Stimulated activated CD4-positive, alpha-beta T cell treated with anti-CD3 and anti-CD28 coated beads, TNF-alpha, amount 100 ng/mL, for 4 hours (primary cell): ENCODE measurements at places on chromosomes 4 and X.

DNA sequence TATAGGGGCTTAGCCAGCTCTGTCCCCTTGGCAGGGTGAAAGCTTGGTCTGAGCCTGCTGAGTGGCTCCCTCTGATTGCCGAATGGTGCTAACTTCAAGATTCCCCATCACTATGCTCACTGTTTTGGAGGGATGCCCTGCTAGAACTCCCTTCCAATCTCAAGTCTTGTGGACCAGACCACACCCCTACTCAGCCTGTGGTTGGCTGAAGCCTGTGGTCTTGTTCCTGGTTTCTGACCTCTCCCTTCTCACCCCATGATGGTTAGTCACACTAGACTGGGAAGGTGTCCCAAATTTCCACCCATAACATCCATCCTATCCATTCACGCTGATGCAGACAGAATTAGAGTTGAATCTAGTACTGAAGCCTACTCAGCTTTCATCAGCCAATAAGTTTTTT is 184.7 kb upstream of the NDP start:
- DNase-seq, result no peak

GRCh38 chr4:14368391-14368790 is 633.9 kb upstream of the CPEB2 start:
- no peak for DNase-seq

GRCh38 chr4:26132858-26133257 is 188.0 kb upstream of the RBPJ start:
- no peak for DNase-seq

DNA sequence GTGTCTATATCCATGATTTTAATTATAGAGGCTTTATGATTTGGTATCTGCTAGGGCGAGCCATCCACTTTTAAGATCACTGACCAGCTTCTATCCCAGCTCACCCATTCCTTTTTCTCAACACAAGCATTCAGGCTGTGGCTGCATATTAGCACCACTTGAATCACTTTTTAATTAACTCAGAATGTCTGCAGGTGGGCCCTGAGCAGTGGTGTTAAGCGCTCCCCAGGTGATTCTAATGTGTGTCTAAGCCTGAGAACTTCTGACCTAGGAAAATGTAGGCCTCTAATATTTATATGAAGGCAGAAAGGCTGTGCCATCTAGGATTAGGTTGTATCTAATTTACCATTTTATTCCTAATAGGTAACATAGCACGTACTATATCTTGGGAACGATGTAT is 19.8 kb upstream of the QRFPR start:
- DNase-seq, result no peak

DNA sequence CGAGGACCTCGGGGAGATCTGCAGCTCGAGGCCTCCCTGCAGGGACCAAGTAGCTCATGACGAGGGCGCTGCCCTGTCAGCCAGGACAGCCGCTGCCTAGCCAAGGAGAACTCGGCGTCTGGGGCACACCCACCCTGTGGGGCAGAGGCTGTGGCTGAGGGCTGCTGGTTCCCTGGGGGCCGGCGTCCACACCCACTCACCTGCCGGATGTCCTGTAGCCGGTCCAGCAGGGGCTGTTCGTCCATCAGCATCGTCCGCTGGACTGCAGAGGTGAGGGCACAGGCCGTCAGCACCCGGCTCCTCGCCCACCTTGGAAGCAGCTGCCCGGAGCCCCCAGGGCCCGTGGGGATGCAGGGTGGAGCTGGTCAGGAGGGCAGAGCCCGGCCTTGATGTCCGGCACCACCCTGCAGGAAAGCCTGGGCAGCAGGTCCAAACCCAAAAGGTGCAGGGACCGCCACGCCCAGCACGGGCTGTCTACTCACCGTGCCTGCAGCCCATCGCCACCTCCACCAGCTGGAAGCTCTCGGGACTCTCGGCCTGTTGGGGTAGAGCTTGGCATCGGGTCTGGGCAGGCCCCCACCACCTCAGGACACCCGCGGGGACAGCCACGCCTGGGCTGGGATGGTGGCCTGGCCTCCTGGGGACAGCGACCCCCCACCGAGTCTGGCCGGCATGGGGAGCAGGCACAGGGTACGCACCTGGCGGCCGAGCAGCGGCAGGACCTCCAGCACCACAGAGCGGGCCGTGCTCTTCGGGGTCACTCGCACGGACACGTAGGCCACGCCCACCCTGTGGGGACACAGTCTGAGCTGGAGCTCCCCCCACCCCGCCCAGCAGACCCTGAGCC is 6.9 kb downstream of the DGKQ start:
- no peak for DNase-seq

- no peak for DNase-seq
Observed at GRCh38 chrX:112641449-112641848, 38.3 kb downstream of the LHFPL1 start.

- no peak for DNase-seq
Observed at GRCh38 chrX:34903316-34903715, 39.3 kb upstream of the FAM47B start.

DNA sequence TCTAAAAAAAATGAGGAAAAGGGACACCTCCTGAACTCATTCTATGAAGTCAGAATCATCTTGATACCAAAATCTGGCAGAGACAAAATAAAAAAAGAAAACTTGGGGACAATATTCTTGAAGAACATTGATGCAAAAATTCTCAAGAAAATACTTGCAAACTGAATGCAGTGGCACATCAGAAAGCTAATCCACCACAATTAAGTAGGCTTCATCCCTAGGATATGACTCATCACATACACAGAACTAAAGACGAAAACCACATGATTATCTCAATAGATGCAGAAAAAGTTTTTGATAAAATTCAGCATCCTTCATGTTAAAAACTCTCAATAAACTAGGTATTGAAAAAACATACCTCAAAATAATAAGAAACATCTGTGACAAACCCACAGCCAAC is 98.3 kb downstream of the FAM47B start:
- no peak for DNase-seq

GRCh38 chr4:62550121-62550520 is 1350.0 kb downstream of the ADGRL3 start:
- DNase-seq, result no peak

- DNase-seq, result no peak
Observed at GRCh38 chr4:129623233-129623875, 527.4 kb downstream of the C4orf33 start.

GRCh38 chr4:155545456-155545855 is 121.2 kb upstream of the GUCY1A1 start:
- no peak for DNase-seq

DNA sequence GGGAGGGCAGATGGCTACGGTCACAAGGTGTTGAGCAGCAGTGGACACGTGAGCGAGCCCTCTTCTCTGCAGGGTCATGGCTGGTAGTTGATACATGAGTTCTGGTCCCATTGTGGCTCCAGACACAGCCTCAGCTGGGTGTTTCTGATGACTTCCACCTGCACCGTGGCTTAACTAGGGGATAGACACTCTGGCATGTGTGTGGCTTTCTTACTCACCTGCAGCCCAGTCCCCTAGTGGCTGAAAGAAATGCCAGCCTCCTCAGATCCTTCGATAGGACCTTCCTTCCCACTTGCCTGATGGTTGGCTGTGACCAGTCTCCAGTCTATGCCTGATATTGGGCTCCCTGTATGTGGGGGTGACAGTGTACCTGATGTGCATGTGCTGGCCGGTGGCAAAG is 5.0 kb downstream of the GPR78 start:
- no peak for DNase-seq

DNA sequence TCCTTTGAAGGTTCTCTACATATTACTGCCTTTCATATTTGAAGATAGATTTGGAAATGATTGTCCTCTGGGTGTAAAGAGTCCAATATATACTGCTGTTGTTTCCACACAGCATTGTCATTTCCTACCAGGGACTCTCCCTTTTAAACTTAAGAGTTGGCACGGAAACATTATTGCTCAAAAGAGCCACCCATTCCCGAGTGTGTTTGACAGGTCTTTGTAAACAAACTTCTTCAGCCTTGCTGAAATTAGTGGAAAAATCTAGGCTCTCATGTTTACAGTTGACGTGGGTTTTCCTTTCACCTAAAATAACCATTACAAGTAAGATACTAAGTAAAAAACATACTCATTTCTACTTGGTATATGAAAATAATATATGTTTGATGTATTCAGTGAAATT is 111.4 kb upstream of the LIMCH1 start:
- DNase-seq, result no peak

DNA sequence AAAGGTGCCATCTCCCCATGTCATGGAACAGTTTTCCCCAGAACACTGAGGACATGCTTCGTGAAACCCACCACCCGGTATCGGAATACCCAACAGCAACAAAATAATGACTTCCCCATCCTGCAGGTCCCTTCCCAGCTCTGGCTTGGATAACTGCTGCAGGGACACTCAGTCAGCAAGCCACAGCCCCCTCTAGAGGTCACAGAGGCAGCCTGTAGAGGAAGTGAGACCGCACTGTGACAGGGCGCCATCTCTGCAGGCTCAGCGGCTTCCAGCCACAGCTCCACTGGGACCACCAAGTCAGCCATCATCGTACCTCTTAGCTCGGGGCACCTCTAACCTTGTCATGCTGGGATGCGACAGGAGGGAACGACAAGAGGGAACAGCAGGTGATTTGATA is 315.9 kb downstream of the LDB2 start:
- no peak for DNase-seq

DNA sequence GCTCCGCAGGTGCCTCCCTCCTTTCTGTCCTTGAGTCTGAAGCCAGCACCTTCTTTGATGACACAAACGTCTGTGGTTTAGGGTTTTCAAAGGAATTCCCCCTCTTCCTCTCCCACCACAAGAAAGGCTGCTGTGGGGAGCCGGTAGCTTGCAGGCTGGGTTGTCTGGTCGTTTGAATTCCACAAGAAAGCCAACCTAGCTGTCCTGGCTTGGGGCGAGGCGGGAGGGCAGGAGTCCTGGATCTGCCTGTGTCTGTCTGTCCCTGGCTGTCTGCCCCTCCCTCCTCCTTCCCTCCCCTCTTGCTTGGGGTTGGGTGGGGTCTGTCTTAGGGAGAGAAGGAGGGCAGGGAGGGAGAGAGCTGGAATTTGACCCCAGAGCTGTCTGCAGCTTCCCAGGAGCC is 56.3 kb downstream of the SHROOM2 start:
- DNase-seq, result no peak

GRCh38 chr4:38687571-38688011 is 23.6 kb downstream of the KLF3 start:
- DNase-seq, result no peak

- no peak for DNase-seq
Observed at GRCh38 chr4:77174426-77174825, 17.4 kb downstream of the CCNG2 start.

- no peak for DNase-seq
Observed at GRCh38 chr4:13888112-13888511, 260.6 kb upstream of the BOD1L1 start.

- no peak for DNase-seq
Observed at GRCh38 chr4:78056265-78057129, 626 bp upstream of the FRAS1 start.

DNA sequence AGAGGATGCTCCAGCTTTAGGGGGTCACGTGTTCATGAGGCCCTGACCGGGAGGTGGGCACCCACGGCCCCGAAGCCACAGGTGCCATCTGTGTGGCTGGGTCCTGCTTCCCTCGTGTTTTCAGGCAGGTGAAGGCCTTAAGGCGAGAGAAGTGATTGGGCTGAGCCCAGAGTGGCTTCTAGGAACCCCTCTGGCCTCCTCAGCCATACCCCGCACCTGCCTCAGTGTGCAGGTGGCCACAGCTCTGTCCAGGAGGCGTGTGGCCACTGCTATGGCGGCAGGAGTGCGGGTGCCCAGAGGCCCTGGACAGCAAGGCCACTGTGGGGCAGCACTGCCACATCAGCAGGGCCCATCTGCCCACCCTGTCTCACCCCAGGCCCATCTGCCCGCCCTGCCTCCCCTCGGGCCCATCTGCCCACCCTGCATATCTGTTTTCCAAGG is 25.0 kb downstream of the NKX1-1 start:
- no peak for DNase-seq

GRCh38 chr4:34181311-34181841 is 2062.9 kb downstream of the ARAP2 start:
- DNase-seq, result no peak

DNA sequence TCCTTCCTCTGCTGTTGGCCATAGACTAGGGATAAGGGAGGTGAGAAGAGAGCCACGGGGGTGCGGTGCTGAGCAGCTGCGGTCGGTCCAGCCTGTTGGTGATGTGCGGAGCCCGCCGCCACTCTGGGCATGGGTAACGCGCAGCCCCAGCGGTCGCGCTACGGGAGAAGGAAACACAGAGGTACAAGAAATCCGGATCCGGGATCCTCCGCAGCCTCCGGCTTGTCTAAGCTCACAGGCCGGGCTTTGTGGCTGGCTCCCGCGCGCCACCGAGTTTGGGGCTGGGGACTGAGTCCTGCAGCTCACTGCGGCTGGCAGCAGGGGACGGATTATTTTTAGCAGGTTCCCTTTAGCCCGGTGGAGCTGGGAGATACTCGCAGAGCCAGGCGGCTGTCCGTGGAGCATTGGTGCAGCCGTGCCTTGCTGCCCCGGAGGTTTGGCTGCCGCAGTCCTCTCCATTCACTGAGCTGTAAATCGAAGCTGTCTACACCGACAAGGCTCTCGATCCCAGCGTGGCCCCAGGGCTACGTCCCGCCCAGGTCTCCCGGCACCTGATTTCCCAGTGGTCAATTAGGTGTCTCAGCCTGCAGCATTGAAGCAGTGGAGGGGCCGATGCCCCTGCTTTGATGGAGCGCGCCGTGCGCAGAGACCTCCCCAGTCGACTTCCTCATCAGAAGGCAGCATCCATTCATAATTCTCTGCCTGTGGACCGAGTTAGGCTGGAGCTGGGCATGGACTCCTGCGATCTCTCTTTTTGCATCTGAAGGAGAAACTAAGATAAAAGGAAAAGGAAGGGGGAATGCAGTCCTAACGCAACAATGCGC is 81.9 kb upstream of the SCML1 start:
- no peak for DNase-seq

DNA sequence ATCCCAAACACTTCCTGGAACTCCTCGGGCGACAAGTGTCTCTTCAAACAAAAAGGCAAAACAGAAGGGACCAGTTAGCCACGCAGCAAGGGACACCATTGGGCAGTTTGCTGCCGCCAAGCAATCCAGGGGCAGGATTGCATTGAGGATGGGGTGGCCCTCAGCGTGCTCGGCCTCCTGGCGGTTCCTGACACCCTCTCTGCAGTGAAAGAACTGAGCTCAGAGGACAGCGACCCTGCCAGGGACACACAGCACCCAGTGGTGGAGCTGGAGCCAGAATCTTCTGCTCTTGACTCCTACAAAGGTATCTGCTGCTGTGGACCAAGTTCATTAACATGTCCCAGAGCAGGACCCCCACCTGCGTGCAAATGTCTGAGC is 27.4 kb upstream of the AFAP1 start:
- DNase-seq, result no peak

GRCh38 chrX:20680998-20681397 is 414.3 kb upstream of the RPS6KA3 start:
- DNase-seq, result no peak
